ENCODE measurements at places on chromosomes 4 and X. TPM values are rescaled to one million over a fixed set of nuclear protein-coding genes. Genes with fewer than 3 reads are reported as not detected.

The SLC4A4 gene
- total RNA-seq, result 8.5 TPM

The SLIT2 gene
- total RNA-seq, result 4.4 TPM

The DSPP gene
- not detected for total RNA-seq

The HSFX3 gene
- total RNA-seq, result not detected

The ZAR1 gene
- not detected for total RNA-seq

The ITIH6 gene
- not detected for total RNA-seq

The TBL1X gene
- 9.1 TPM for total RNA-seq

The TCEAL9 gene
- 148 TPM for total RNA-seq

The AFP gene
- 2.9 TPM for total RNA-seq

The FAM9B gene
- not detected for total RNA-seq

The DDIT4L gene
- total RNA-seq, result 0.26 TPM

The SASH3 gene
- total RNA-seq, result not detected

The SNCA gene
- 0.52 TPM for total RNA-seq

The KIT gene
- under 0.01 TPM for total RNA-seq

The FATE1 gene
- total RNA-seq, result not detected

The SLC30A9 gene
- total RNA-seq, result 43.8 TPM

The PCDH11X gene
- not detected for total RNA-seq

The DCAF4L1 gene
- not detected for total RNA-seq

The GLUD2 gene
- 1.8 TPM for total RNA-seq

The LANCL3 gene
- total RNA-seq, result not detected

The HTR2C gene
- not detected for total RNA-seq

The PNMA6F gene
- not detected for total RNA-seq

The MAGEC1 gene
- not detected for total RNA-seq

The TEX13C gene
- not detected for total RNA-seq

The NOX1 gene
- 0.17 TPM for total RNA-seq

The CCDC149 gene
- total RNA-seq, result 10.1 TPM

The ASB9 gene
- 1.4 TPM for total RNA-seq

The ABRAXAS1 gene
- 24.7 TPM for total RNA-seq

The SSR4 gene
- 119 TPM for total RNA-seq

The LNX1 gene
- total RNA-seq, result 0.77 TPM

The TMEM33 gene
- 18.0 TPM for total RNA-seq

The IBSP gene
- total RNA-seq, result not detected

The TNIP3 gene
- 0.43 TPM for total RNA-seq

The MAGEB4 gene
- total RNA-seq, result not detected

The MFAP3L gene
- 1.0 TPM for total RNA-seq

The SATL1 gene
- not detected for total RNA-seq

The PITX2 gene
- 1.3 TPM for total RNA-seq

The RBMXL3 gene
- total RNA-seq, result not detected

The FAM47A gene
- not detected for total RNA-seq

The MBNL3 gene
- total RNA-seq, result 1.4 TPM

The CDKL5 gene
- total RNA-seq, result 2.2 TPM

The CENPI gene
- total RNA-seq, result 4.7 TPM

The SPINK2 gene
- total RNA-seq, result not detected

The NUDT11 gene
- 10.4 TPM for total RNA-seq

The NDP gene
- 0.34 TPM for total RNA-seq

The MAGEA9B gene
- total RNA-seq, result not detected

The XAGE1A gene
- not detected for total RNA-seq

The GUCY1A1 gene
- 8.5 TPM for total RNA-seq

The MAMLD1 gene
- total RNA-seq, result 0.32 TPM

The NMU gene
- total RNA-seq, result not detected

The SLITRK2 gene
- not detected for total RNA-seq

The TLR3 gene
- 1.1 TPM for total RNA-seq

The PDHA2 gene
- not detected for total RNA-seq
